ENCODE measurements at places on chromosomes 4 and X.
A peak's percentile ranks its signal among the peaks of the same experiment; 100 is the strongest.

GRCh38 chr4:112296949-112297880 lies at the start of gene ALPK1:
Gene ALPK1, plus strand, starts transcription at chr4:112297369.
- peak; percentile 45 for DNase-seq

DNA sequence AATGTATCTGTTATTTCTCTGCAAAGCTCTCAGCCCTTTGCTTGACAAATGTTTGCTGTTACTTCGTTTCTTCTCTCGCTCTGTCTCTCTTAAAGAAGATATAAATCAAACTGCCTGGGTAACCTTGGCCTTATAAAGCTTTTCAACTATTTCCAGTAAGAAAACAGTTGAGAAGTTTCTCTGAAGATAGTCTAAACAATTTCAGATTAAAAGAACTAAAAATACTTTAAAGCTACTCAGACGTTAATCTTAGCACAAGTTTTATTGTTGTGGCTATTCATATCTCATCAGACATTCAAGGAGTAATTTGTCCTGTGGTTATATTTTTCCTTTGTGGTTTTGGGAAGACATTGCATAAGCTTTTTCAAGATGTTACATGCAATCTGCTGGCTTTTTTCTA lies 22.6 kb downstream of the HOPX start:
- no peak for DNase-seq

GRCh38 chr4:20086067-20086798 lies 165.5 kb upstream of the SLIT2 start:
- no peak for DNase-seq

DNA sequence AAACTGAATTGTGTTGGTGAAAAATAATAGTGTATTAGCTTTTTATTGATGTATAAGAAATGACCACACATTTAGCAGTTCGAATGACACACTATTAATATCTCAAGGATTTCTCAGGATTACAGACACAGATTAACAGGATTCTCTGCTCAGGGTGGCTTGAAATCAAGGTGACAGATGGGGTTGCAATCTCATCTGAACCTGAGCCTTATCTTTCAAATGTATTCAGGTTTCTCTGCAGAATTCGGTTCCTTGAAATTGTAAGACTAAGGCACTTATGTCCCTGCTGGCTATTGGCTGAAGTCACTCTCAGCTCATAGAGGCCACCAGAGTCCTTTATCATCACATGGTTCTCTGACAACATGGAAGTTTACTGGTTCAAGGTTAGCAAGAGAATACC lies 1780.1 kb downstream of the ARAP2 start:
- no peak for DNase-seq

- DNase-seq = no peak
Measured at GRCh38 chrX:69961365-69962072, 88.2 kb downstream of the AWAT2 start.

- peak; percentile 54 for DNase-seq
Measured at GRCh38 chrX:38803588-38804431, 2.6 kb downstream of the MID1IP1 start.

DNA sequence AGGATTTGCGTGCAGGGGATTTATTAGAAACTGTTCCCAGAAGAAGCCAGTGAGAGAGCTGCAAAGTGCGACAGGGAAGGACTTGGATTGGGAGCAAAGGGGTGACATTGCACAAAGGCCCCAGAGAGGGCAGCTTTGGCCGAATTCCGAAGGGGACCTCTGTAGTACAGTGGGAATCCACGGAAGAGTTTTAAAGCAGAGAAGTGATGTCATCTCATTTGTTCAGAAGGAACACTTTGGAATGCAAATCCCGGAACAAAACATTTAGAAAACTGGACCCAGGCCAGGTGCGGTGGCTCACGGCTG lies 71.7 kb downstream of the FAM184B start:
- DNase-seq = no peak

All from NCI-H2171 treated with DMSO at 0.1 percent for 48 hours (cell line).